Fibroblast of the aortic adventitia (primary cell): ENCODE measurements at places on chromosomes 6 and 20. TPM values are rescaled to one million over a fixed set of nuclear protein-coding genes. Genes with fewer than 3 reads are reported as not detected.
A peak's percentile ranks its signal among the peaks of the same experiment; 100 is the strongest.

SPATA2 gene
- total RNA-seq = 1.5 and 3.4 TPM in 2 replicates

- peak; percentile 3 for DNase-seq
Measured at GRCh38 chr6:54204921-54205591, 93.8 kb downstream of the MLIP start.

- DNase-seq = no peak
Measured at GRCh38 chr6:145119081-145119480, 616.2 kb downstream of the EPM2A start.

DNA sequence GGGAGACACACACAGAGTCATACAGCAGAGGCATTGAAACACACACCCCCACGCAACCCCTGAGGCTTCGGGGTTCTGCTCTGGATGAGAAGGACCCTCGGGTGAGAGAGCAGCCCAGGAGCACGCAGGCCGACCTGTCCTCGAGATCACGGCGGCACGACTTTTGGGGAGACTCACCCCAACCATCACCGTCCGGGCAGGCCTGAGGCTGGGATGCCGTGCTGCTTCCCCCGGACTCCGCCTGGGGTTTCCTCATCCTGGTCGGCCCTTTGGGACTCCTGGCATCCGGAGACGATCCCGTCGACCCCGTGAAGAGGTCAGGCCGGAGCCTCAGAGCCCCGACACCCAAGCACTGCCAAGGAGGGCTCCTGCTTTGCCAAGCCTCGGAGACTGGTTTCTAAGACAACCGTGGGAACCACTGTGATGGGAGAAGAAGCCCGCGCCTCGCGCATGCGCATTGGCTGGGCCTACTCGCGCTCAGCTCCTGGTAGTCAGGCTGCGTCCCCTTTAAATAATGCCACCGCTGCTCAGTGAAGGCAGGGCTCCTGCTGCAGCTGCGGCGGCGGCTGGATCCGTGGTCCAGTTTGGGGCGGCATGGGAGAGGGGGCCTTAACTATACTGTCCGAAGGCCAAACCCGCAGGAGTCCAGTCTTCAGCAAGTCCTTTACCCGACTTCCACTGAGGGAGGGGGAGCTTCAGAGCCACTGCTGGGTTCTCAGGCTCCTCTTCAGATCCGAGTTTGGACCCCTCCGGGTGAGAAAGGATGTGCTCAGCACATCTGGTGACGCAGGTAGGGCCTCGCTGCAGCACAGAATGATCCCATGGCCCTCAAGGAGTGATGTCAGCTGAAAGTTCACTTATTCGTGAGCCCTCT, 171.4 kb upstream of the ZNF337 start:
- DNase-seq = peak; percentile 66

EDN1 gene
- 2.3 and 7.4 TPM in 2 replicates for total RNA-seq

DNA sequence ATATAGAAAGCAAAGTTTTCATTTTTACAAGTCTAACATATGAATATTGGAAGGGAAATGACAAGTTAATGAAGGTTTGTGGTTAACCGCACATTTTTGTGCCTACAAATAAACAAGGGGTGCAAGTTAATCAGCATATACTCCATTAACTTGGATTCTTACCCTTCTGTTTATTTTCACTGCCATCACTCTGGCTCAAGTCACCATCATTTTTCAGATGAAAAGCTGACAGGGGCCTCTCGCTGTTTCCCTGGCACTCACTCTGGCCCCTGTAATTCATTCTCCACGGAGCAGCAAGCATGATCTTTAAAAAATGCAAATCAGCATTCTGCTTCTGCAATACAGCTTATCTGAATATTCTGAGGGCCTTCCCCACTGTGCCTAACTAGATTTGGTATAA, 29.8 kb downstream of the APCDD1L start:
- no peak for DNase-seq

GRCh38 chr6:3592371-3592941, 135.6 kb upstream of the SLC22A23 start:
- peak; percentile 96 for DNase-seq

DNA sequence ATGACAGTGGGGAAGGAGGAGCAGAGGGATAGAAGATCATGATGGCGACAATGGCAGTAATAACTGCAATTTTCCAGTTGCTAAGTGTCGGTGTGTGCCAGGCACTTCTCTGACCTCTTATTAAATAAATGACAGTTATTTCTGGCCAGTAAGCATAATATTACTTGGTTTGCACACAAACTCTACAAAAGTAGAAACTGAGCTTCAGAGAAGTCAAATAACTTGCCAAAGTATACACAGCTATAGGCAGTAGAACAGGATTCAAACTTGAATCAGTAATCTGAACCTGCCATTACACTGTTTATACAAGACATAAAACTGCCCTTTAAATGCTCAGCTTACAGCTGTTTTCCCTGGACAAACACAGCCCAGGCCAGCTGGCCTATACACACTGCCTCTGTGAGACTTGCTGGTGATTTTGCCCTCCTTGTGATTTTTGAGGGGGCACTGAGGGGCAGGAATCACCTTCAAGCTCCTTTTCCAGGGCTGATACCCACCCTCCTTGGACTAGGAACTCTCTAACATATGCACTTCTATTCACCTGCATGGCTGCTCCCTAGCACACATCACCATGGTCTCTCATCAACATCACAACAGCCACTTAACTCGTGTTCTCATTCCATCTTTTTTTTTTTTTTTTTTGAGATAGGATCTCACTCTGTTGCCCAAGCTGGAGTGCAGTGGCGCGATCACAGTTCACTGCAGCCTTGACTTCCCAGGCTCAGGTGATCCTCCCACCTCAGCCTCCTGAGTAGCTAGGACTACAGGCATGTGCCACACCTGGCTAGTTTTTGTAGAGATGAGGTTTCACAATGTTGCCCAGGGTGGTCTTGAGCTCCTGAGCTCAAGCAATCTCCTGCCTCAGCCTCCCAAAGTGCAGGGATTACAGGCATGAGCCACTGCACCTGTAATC, 63.6 kb downstream of the SLC23A2 start:
- DNase-seq = peak; percentile 18

GRCh38 chr6:11213422-11214021, 18.9 kb downstream of the NEDD9 start:
- DNase-seq = peak; percentile 63

DNA sequence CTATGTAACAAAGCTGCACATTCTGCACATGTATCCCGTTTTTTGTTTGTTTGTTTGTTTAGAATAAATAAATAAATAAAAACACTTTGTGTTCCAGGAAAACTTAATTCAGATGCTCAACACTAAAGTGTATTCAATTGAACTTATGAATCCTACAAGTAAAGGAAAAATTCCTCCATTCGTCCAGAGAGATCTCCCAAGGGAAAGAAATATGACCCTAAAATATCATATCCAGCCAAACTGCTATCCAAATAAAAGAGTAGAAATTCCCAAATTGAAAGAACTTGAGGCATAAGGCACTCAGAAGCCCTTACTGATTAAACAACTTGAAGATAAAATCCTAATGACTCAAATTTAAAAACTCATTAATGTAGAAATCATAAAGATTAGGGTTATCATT, 90.4 kb downstream of the MOXD1 start:
- DNase-seq = no peak

ARMC12 gene
- 0.45 TPM in 1 of 2 replicates, not detected in the other for total RNA-seq

FBXO30 gene
- total RNA-seq = 14.0 and 15.9 TPM in 2 replicates

GRCh38 chr6:3299221-3299620, 40.5 kb downstream of the PSMG4 start:
- no peak for DNase-seq

SRSF3 gene
- 181 and 411 TPM in 2 replicates for total RNA-seq

- no peak for DNase-seq
Measured at GRCh38 chr6:156449569-156449968, 327.6 kb upstream of the ARID1B start.

DUSP15 gene
- 9.9 TPM in 1 of 2 replicates, not detected in the other for total RNA-seq

B3GAT2 gene
- total RNA-seq = not detected in 2 replicates

SLC44A4 gene
- 0.27 TPM in 1 of 2 replicates, not detected in the other for total RNA-seq

PBOV1 gene
- total RNA-seq = not detected in 2 replicates

DNA sequence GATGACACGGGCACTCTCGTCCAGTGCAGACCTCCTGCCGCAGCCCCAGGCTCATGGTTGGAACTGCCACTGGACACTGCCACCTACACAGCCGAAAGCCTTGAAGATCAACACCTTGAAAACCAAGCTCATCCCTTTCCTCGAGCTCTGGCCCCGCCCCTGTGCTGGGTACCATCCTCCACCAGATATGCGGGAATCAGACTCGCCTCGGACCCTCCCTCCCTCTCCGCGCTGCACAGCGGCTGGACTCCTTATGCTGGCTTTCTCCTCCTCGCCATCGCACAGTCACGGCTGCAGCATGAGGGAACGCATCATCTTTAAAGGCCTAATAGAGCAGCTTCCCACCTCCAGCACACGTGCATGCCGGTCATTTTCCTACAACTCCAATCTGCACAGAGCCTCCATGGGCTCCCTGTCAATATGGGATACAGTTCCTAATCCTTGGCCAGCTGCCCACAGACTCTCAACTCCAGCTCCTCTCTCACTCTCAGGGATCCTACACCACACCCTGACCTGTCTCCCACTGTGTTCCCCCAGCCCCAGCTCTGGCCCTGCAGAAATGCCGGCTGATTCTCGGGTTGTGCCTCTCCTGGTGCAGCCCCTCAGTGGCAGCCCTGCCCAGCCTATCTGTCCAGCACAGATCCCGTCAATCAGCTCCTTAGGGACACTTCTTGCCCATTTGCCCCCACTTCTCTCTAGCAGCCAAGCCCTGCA, 23.2 kb downstream of the TXNDC5 start:
- DNase-seq = no peak

TRIM10 gene
- total RNA-seq = not detected in 2 replicates

DNA sequence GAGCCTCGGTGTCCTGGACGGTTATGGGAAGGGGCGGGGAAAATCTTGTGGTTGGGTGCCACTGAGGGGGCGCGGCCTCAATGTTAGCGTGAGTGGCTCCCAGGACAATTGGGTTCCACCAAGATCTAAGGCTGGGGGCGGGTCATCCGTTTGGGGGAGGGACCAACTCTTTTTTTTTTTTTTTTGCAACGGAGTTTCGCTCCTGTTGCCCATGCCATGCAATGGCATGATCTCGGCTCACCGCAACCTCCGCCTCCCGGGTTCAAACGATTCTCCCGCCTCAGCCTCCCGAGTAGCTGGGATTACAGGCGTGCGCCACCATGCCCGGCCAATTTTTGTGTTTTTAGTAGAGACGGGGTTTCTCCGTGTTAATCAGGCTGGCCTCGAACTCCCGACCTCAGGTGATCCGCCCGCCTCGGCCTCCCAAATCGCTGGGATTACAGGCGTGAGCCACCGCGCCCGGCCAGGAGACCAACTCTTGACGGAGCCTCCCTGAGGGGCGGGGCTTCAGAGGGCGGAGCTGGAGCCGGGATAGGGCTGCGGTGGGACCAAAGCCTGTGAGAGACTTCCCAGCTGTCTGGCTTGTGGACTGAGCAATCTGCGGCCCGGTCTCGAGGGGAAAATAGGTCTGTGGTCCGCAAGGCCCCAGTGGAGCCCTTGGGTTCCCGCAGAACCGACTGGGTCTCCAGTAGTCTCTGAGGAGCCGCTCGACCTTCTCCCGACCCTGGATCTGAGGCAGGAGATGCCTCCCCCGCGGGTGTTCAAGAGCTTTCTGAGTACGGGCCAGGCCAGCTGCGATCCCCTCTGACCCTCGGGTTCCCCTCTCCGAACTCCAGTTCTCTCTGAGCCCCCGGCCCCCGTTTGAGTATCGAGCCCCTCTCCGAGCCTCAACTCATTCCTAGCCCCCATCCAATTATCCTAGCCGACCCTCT, 1.1 kb downstream of the SPAG4 start:
- peak; percentile 99 for DNase-seq

DNA sequence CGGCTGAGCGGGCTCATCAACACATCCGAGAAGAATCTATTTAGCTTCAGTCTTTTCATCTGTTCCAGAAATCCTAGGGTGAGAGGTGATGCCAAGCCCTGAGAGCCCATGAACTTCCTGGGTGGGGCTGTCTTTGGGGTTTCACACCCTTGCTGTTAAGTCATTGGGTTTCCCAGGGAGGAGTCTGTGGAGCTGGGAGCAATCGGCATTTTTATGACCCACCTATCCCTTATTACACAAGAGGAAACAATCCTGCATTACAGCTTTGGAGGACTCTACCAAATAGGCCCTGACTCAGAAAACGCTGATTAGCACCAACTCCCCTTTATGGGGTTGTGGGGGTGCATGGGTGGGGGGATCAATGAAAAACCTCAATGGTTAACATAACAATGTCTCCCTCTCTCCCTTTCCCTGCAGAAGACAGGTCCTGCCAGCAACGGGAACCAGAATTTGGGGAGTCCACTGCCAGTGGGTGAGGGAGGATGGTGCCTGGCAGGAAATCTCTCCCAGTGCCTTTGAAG, 46.3 kb downstream of the EZR start:
- DNase-seq = peak; percentile 45

DNA sequence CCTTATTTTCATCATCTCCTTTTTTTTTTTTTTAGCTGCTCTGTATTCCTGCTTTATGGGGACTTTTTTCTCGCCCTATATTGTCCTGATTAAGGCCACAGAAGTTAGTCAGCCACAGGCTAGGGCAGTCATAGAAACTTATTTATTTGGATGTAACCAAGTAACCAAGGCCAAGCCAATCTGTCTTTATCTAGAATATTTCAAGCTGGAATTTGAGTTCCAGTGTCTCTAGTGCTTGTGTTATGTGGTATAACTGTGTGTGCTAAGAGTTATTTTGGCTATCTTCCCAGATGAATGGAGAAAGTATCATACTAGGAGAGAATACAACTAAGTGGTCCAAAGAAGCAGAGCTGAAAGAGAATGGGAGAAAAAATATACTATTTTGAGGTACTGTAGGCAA, 751.5 kb downstream of the CBLN4 start:
- DNase-seq = no peak

GRCh38 chr20:64108731-64109681, 1.6 kb upstream of the NPBWR2 start:
- no peak for DNase-seq

DNA sequence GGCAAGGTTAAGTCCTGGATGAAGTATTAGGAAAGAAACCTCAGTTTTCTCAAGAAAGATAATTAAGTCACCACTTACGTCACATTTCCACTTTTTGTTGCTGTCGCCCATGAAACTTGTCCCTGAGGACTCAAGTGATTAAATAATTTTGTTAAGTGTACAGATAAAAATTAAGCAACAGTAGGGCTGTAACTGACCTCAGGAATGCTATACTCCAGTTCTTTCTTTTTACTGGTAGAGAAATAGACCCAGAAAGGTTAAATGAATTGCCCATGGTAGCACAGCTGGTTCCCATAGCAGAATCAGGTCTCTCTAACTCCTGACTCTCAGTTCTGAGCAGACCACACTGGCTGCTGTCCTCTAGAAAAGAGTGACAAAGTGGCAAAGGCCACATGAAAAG, 54.5 kb downstream of the CLIC5 start:
- DNase-seq = peak; percentile 25

DNA sequence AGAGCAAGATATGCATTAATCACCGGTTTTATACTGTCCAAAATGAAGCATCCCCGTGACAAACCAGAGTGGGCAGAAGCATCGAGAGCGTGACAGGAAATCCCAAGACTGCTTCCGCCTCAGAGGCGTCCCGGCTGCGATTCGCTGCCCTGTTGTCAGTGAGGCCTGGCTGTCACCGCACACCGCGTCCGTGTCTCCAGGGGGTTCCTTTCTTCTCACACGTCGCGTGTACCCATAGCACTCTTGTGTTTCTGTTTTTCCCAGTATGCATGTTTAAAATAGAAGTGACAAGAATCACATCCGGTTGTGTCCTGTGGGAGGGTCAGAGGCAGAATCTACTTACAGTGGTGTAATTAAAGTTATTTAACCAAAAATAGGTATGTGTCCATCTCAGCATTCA, 8.3 kb upstream of the ADRM1 start:
- no peak for DNase-seq

- no peak for DNase-seq
Measured at GRCh38 chr20:62231292-62231691, 7.0 kb upstream of the OSBPL2 start.

- no peak for DNase-seq
Measured at GRCh38 chr6:162222521-162222920, 505.0 kb downstream of the PRKN start.

POM121L2 gene
- not detected in 2 replicates for total RNA-seq

- peak; percentile 21 for DNase-seq
Measured at GRCh38 chr6:101683884-101684283, 290.4 kb downstream of the GRIK2 start.
